Activated naive CD8-positive, alpha-beta T cell treated with anti-CD3 and anti-CD28 coated beads, Interleukin-2, amount 50 U/mL, for 24 hours (primary cell): ENCODE measurements at places on chromosomes 3 and 15.

DNA sequence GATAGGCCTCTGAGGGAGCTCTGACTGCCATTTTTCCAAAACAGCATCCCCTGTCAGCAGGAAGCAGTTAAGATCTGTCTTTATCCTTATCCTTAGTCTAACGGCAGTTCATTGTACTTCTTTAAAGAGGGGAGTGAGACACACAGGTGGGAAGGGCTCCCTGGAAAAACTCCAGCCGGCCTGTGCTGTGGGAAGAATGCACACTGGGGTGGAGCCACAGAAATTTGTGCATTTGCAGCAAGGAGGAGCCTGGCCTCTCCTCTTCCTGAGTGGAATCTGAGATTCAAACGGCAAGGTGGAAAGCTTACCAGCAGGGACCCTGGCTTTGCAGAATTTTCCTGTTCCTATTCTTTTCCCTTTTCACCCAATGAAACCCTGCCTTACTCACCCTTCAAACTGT lies 1209.4 kb downstream of the ROBO2 start:
- no peak for DNase-seq

DNA sequence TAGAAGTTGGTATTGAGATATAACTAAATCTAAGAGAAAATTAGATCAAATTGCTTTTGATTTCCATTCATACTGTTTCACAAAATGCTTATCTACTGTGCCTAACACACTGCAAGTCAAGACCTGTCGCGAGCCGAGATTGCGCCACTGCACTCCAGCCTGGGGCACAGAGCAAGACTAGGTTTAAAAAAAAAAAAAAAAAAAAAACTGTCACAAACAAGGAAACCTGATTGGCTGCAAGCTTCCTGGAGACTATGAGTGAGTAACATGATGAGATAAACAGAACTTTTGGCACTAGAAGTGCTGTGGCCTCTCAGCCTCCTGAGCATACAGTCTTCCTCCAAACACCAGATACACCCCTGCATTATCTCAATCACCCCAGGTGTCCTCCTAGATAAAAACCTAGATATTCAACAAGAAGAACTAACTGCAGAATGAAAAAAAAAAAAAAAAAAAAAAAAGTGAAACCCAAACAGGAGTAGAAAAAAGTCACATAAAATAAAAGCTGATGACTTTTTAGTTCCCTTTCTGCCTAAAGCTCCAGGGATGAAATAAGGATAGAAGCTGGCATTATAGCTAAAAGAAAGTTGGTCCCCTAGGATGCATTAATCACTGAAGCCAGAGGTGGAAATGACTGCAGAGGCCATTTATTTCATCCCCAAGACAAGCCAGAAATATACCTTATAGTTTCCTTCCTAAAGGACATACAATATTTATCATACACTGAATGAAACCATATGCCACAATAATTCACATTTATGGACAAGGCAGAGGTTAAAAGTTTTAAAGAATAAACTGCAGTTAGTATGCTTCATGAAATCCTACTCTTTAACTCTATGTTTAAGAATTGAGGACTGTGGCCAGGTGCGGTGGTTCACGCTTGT lies 82.4 kb downstream of the P3H2 start:
- no peak for DNase-seq

GRCh38 chr15:29589416-29589815 lies 232.9 kb downstream of the TJP1 start:
- DNase-seq = no peak

GRCh38 chr3:172069478-172069877 lies 30.1 kb downstream of the FNDC3B start:
- no peak for DNase-seq

GRCh38 chr15:61173899-61174689 lies 55.0 kb downstream of the RORA start:
- DNase-seq = no peak

GRCh38 chr3:152058856-152059255 lies 185.4 kb downstream of the SUCNR1 start:
- DNase-seq = no peak

DNA sequence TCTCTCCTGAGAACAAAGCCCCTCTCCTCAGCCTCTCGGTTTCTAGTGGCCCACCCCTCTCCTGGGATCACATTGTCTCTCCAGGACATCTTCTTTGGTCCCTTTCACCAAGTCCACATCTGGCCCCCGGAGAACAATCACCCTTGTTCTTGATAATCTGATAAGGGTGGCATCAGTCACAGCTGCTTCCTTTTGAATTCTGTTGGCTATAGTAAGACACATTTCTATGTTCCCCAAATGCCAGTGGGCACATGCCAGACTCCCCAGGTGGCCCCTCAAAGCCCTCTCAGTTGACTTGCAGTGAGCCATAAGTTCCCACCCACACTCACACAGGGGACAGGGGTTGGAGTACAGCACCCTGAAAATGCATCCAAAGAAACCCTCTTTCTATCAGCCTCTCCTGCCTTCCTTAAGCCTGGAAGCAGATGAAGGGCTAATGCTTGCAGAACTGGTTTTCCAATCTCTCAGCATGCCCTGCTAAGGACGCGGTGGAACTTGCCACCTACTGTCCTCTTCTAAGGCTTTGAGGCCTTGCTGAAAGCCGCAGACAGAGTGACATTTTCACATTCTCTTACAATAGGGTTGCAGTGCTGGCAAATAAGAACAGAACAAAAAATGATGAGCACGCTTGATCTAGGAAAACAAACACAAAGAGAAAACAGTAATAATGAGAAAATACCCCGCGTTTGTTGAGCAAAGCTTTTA lies 101.3 kb upstream of the SLCO3A1 start:
- DNase-seq = no peak

DNA sequence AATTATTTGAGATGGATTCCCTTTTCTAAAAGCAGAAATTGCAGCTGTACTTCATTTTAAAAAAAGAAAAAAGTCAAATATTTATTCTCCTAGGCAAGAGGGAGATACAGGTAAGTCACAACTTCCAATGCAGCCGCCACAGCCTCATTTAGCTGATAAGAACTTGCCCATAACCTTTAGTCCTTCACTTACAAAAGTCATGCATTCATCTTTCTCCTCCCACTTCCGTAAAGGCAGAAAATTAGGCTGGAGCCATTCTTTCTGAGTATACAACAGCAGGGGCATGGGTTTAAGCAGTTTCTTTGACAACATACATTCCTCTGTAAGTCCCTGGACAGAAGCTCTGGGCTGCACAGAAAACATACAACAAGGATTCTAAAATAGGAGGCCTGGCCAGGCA lies 4.3 kb downstream of the SUCLG2 start:
- DNase-seq = no peak

- DNase-seq = no peak
Measured at GRCh38 chr15:60572541-60573421, 93.8 kb upstream of the ICE2 start.

GRCh38 chr3:11844891-11845290 lies 1.8 kb downstream of the TAMM41 start:
- no peak for DNase-seq

DNA sequence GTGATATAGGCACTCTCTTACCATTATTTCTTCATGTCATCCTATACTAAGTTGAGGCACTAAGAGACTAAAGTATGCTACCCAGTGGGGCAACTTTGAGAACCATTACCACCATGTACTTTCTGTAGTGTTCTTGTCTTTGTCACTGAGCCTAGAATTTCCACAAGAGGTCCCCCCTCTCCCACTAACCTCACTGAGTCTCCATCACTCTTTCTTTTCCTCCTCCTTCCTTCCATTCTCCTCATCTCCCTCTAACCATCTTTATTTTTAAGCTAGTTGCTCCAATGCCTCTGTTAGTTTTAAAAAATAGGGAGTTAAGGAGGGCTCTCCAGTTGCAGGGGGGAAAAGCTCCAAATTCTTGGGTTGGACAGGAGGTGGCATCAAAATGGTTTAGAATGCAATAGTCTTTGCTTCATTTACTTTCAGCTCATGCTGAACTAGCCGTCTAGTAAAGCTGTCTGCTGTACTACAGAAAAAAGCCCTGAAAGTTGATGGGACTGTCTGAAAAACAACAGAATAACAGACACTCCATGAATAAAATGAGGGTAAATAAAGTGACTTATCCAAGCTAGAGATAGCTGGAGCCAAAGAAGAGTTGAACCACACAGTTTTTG lies 85.1 kb upstream of the MYRIP start:
- DNase-seq = no peak

- no peak for DNase-seq
Measured at GRCh38 chr3:180631317-180631716, 29.4 kb downstream of the TTC14 start.

- peak; percentile 70 for DNase-seq
Measured at GRCh38 chr3:44439499-44440295, 37.8 kb downstream of the ZNF445 start.

DNA sequence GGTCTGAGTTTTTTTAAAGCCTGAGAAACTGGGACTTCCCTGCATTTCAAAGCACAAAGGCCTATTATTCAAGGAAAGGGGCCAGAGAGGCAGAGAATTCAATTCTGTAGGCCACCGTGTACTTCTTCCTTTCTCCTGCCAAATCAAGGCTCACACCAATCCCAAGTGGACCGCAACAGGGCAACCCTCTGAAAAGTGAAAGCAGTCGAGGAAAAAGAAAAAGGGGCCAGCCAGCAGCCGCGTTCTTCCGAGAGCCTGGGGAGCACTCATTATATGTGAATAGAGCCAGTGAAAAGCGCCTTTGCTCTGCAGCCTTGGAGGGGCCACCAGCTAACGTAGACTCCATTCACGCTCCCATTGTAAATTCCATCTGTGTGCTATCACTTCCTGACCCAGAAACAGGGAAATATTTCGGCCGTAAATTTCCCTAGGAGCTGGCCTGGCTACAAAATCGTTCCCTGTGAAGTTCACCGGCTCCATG lies 45.9 kb upstream of the THUMPD3 start:
- no peak for DNase-seq

GRCh38 chr3:102415553-102415952 lies 19.3 kb upstream of the ZPLD1 start:
- no peak for DNase-seq

DNA sequence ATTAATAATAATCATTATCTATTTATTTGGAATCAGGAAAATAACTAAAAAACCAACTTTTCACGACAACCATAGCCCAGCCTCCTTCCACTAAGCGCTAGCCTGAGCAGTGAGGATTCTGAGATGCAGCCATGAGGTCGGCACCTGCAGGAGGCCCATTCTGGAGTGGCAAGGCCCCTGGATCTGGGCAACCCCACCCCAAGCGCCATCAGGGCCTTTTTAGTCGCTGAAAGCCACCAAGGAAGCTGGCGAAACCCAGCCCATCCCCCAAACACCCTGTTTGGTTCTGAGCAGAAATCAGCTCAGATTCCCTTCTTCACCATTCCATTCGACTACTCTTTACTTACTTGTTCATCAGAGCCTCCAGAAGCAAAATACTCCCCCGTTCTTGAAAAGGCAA lies 29.5 kb downstream of the POC1A start:
- no peak for DNase-seq

GRCh38 chr15:37480482-37480881 lies 380.1 kb upstream of the MEIS2 start:
- DNase-seq = no peak

DNA sequence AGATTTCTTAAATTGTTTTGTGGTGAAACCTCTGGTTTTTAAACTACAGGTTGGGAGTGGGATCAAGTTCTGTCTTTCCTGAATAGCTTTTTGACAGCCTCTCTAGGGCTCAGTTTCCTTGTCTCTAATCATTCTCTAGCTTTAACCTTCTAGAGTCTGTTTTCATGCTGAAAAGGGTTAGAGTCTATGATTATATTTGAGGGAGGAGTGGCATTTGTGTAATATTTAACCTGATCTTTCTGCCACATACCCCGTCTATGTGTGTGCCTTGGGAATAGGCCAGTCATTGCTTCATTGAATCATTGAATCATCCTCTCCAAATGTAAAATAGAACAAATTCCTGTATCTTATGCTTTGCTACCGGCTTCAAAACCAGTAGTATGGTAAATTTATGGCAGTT lies 204.9 kb downstream of the KLHL25 start:
- DNase-seq = no peak

- peak; percentile 6 for DNase-seq
Measured at GRCh38 chr3:10883478-10884234, 67.6 kb downstream of the SLC6A11 start.

DNA sequence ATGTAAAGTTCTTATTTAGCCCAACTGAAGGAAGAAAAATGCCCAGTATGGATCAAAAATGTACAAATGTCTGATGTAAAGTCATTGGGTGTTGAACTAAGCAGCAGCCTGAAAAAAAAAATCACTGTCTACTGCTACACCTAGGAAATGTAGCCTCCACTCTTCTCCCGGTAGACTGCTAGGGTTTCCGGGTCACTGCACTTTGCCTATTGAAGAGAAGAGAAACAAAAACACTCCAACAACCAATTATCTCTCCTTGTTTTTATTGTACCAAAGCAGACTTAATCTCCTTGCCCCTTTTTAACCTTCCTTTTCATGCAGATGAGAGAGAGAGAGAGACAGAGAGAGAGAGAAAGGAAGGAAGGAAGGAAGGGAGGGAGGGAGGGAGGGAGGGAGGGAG lies 140.2 kb upstream of the SETMAR start:
- no peak for DNase-seq
